Activated T-cell treated with anti-CD3 and anti-CD28 coated beads, Interleukin-2, amount 50 U/mL, for 72 hours (primary cell): ENCODE measurements at places on chromosomes 5 and 9. TPM values are rescaled to one million over a fixed set of nuclear protein-coding genes. Genes with fewer than 3 reads are reported as not detected.

DNA sequence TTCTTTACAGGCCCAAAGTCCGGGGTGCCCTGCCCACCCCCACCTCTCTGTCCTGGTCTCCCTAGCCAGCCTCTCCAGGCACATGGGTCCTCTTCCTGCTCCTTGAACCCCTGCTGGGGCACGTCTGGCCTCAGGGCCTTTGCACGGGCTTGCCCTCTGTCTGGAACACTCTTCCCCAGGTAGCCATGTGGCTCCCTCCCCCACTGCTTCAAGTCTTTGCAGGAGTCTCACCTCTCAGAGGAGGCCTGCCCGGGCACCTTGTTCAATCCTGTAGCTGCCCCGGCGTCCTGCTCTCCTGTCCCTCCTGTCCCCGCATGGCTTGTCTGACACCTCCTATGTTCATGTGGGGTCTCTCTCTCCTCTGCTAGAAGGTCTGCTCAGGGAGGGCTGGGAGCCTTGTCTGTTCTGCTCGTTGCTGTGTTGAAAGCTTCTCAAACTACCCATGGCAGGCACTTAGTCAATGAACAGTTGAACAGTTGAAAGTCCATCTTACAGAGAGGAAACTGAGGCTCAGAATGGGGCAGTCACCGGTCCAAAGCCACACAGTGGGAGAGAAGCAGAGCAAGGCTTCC is 241.4 kb downstream of the PBX3 start:
- DNase-seq = no peak

GRCh38 chr5:140366589-140367255 is 6.7 kb downstream of the SLC4A9 start:
- no peak for DNase-seq

DNA sequence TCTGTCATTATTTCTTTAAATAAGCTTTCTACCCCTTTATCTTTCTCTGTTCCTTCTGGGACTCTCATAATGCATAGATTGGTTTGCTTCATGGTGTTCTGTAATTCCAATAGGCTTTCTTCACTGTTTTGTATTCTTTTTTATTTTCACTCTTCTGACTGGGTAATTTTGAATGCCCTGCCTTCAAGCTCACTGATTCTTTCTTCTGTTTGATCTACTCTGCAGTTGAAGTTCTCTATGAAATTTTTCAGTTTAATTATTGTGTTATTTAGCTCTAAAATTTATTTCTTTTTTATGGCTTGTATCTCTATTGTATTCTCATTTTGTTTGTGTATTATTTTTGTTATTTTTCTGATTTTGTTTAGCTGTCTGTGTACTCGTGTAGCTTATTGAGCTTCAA is 89.3 kb upstream of the SLCO4C1 start:
- DNase-seq = no peak

- DNase-seq = no peak
These were observed 187.4 kb downstream of the ACTL7B start for GRCh38 chr9:108668191-108668937.

DNA sequence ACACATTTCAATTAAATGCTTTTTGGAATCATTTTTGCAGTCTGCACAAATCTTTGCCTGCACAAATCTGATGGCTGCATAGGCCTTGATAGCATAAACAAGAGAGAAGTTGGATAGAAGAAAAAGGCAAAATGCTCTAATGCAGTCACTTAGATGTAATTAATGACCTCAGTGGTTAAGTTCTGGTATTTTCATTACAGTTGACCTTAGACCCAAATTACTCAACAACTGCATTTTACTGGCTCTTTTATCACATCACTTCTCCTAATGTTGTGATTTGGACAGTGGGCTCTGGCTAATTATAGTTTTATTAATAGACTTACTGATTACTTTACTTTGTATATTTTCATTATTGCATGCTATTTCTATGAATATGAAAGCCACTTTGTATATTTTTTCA is 34.3 kb downstream of the NTRK2 start:
- no peak for DNase-seq

ROPN1L gene
- 0.58 TPM for total RNA-seq

GRCh38 chr5:58115811-58116210 is 344.1 kb downstream of the PLK2 start:
- DNase-seq = no peak

PCDHB3 gene
- total RNA-seq = not detected

FYB1 gene
- 127 TPM for total RNA-seq

DNA sequence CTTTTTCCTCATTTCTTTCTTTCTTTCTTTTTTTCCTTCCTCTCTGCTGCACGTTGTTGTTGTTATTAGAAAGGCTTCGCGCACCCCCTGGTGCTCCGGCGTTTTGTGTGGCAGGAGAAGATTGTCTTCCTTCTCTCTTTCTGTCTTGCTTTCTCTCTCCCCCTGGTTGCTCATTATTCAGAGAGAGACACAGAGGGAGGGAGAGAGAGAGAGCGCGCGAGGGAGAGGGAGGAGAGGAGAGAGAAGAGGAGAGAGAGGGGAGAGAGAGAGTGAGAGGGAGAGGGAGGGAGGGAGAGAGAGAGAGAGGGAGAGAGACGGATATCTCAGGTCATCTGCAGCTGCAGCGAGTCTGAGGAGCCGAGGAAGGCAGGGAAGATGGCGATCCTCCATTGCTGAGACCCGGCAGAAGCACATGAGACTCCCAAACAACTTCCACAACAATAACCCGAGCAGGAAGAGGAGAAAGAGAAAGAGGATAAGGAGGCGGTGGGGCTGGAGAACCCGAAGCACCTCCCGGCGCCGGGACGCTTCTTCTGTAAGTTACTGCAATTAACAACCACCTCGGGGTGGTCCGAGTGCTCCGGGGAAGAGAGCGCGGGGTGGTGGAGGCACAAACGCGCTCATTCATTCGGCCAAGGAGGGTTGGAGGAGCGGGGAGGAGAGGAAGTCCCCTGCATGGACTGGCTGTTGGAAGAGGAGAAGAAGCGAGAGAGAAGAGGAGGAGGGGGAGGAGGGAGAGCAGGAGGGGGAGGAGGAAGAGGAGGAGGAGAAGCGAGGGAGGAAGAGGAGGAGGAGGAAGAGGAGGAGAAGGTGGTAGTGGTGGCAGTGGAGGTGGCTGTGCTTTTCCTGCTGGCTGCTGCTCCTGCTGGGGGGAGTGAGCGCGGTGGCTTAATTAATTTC is at the start of gene ZNF462:
TSS of gene ZNF462 (plus strand) at position 346 of the 900 bp plus-strand sequence. CDS start 60,218 bp downstream, outside the sequence.
- no peak for DNase-seq

DNA sequence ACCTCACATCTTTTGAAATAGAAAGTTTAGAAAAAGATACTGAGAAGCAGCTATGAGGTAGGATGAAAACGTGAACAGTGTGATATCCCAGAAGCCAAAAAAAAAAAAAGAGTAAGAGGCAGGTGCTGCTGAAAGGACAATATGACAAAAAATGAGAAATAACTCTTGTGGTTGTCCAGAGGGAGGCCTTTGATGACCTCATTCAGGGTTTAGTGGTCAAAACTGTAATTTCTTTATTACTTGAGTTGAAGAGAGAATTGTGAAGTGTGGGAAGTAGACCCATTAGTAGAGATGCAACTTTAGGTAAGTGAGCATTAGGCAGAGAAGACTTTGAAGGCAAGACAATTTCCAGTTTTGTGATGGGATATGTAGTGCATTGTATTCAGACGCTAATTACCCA is 1306.3 kb upstream of the ACO1 start:
- no peak for DNase-seq

DNA sequence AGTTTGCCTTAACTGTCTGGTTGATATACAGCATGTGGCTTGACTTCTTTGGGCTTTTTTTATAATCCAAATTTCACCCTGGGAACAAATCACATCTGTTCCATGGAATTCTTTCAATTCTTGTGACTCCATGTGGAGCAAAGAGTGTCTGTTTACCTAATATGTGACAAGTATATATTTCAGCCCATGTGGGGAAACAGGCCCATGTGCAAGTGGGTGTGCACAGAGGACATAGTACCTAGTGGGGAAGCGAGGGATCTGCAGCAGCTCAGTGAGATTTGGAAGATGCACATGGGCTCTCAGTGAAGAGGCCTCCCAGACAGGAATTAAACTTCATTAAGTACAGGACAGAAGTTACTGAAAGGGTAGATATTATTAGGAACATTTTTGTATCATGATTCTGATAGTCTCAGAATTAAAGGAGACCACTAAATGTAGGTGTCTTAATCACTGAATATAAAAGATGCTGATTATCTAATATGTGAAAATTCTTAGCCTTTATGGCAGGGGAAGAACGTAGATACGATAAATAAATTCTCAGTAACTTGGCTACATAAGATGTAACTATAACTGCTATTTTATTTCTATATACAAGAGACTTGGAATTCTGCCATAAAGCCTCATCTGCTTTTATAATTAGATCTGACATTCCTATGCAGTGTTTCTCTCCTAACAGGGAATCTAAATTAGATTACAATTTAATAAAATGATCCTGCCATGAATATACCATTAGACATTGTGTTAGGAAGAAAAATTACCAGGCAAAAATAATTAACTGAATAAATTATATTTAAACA is 181.2 kb downstream of the SLC12A2 start:
- DNase-seq = no peak

GRCh38 chr5:148833122-148833521 is 6.7 kb downstream of the ADRB2 start:
- no peak for DNase-seq

GPRIN1 gene
- 2.0 TPM for total RNA-seq

- DNase-seq = no peak
These were observed 59.7 kb downstream of the NIPBL start for GRCh38 chr5:36936309-36936708.

DNA sequence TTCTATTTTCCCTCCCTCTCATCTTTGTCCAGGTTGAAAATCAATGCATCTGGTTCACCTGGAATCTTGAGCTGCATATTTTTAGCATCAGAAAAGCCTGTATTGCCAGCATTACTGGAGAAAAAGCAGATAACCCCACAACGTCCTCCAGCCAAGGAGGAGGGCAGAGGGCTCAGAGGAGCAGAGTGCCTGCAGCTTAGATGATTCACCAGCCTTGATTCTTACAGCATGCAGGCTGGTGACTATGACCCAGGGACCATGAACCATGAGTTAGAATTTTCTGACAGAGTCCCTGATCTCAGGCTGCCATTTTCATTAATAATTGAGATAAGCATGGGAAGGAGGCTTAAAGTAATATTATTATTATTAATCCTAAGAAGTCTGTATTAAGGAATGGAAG is 278.2 kb downstream of the BRINP1 start:
- no peak for DNase-seq

- no peak for DNase-seq
These were observed 35.2 kb upstream of the PAM start for GRCh38 chr5:102719886-102720285.

AGTPBP1 gene
- 58.2 TPM for total RNA-seq

DNA sequence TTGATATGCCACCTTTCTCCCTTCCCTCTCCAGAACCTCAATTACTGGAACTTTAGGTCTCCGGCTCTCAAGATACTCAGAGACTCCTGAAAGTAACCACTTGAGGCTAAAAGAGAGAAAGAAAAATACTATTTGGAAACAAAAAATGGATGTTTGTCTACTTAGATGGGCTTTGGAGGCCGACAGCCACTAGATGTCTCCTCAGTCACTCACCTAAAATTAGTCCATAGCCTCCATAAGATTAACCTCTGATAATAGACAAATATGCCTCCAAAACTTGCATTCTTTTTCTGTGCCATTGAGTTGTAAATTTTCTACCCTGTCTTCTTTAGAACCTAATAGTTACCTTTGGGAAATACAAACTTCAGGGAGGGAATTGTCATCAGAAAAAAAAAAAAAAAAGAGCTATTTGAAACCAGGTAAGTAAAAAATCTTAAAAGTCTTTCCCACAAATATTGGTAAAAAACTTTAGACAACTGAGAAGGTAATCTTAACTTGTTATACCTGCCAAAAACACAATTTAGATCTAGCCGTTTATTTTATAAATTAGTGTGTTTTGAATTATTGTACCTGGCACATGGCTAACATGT is 11.2 kb upstream of the PCDH1 start:
- no peak for DNase-seq

- DNase-seq = no peak
These were observed 11.7 kb downstream of the TSPAN17 start for GRCh38 chr5:176658817-176659511.

DNA sequence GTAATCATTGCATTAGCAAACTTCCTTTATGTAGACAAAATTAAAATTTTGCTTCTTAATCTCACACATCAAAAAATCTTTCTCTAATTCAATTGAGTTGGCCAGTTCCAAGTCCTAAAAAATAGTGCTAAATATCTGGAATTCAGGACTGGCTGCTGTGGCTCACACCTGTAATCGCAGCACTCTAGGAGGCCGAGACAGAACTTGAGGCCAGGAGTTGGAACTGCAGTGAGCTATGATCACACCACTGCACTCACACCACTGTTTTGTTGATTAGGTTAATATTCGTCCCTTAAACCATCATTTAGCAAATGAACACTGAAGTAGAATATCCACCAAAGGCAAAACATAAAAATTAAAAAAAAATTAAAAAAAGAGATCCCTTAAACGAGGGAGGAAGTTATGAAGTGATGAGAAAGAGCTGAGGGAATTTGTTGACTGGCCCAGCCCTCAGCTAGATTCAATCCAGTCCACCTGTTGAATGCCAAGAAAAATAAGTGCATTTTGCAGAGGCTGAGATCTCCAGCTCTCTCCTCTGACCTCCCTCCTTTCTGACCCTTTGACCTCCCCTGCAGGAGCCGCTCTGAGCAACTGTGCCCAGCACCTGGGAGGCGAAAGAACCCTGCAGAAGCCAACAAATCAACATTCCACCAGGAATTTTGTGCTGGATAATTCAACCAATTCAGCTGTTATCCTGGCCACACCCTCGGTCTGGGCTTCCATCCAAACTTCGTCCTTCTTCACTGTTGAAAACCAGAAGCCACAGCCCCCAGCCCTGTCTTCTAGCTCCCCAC is 96.8 kb downstream of the OR2K2 start:
- no peak for DNase-seq

- no peak for DNase-seq
These were observed 1020.0 kb upstream of the ARRDC3 start for GRCh38 chr5:92402956-92403702.

DNA sequence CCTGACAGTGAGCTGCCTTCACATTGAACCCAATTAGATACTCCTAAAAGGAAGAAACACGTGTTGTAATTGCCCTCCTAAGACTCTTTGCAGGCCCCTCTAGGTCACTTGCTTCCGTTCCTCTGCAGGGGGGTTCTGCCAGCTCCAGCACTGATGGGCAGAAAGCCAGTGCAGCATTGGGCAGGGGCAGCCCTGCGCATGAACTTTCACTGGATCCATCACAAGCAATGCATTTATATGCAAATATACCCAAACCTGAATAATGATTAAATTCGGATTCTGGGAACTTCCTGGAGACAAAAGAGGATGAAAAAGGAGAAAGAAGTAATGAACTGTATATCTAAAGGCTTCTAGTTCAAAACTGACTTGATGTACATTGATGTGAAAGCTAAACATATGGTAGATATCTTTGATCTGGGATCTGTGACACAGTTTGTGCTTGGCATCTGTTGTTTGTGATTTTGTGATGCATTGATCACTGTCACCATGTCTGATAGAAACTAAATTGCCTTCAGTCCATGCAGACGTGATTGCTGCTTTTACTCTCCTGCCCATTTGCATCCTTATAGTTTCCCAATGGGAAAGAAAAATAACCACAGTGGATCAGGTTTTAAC is 313.4 kb downstream of the DEPDC1B start:
- DNase-seq = no peak
